ENCODE measurements at places on chromosomes 6 and 20.

DNA sequence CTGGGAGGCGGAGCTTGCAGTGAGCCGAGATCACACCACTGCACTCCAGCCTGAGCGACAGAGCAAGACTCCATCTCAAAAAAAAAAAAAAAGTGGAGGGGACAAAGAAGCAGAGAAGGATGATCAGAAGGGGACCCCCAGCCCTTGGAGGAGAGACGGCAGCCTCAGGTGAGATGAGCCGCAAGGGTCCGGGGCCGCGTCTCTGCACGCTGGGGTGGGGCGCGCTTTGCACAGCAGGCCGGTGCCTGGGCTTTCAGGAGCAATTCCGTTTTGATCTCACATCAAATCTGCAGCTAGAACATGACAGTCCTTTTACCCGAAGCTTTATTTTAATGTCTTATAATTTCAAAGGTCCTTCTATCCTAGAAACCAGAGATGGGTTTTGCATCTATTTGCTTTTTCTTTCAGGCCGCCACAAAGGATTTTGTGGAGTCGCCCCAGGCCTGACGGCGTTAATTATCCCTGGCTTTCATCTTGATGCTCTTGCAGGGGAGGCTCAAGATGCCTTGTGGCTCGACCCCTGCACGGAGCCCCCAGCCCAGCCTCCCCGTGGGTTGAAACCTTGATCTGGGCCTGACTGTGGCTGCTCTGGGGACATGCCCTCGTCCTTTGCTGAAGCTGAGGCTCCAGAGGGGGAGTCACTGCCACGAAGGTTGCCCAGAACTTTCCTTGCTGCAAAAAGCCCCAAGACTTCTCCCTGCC is 17.3 kb downstream of the HRH3 start:
- DNase-seq, result no peak

- no peak for DNase-seq
Observed at GRCh38 chr20:62063315-62063980, 2.2 kb downstream of the TAF4 start.

GRCh38 chr20:62925076-62925419 is 1.3 kb downstream of the DIDO1 start:
- no peak for DNase-seq

DNA sequence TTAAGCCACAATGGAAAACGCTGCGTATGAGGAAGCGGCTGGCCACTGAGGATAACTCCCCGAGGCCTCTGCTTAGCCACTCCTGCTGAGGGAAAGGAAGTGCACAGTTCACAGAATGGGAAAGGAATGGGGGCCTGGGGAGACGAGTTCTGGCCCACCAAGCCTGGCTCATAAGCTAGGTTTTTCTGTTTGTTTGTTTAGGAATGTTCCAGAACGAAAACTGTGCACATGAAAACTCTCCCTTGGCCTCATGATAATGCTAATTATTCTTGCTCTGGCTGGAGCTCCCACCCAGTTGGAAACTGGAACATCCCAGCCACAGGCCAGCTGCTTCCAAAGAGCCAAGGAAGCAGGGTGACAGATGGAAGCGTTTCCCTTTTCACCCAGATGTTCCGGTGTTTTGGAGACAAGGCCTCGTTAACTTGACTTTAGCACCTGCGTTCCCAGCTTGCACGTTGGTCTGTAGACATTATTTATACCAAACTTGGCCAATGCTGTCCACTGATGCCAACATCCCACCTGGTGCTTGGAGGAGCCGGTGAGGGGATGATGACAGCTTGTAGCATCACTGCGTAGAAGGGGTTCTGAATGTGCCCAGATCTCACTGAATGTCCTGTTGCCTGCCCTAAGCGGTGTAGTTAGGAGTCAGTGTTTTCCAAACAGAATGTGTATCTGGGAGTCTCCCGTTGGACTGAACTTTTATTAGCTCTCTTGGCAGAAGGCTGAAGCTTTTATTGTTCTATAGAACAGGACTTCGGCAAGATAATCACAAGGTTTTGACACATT is 34.5 kb downstream of the APCDD1L start:
- peak; percentile 17 for DNase-seq

DNA sequence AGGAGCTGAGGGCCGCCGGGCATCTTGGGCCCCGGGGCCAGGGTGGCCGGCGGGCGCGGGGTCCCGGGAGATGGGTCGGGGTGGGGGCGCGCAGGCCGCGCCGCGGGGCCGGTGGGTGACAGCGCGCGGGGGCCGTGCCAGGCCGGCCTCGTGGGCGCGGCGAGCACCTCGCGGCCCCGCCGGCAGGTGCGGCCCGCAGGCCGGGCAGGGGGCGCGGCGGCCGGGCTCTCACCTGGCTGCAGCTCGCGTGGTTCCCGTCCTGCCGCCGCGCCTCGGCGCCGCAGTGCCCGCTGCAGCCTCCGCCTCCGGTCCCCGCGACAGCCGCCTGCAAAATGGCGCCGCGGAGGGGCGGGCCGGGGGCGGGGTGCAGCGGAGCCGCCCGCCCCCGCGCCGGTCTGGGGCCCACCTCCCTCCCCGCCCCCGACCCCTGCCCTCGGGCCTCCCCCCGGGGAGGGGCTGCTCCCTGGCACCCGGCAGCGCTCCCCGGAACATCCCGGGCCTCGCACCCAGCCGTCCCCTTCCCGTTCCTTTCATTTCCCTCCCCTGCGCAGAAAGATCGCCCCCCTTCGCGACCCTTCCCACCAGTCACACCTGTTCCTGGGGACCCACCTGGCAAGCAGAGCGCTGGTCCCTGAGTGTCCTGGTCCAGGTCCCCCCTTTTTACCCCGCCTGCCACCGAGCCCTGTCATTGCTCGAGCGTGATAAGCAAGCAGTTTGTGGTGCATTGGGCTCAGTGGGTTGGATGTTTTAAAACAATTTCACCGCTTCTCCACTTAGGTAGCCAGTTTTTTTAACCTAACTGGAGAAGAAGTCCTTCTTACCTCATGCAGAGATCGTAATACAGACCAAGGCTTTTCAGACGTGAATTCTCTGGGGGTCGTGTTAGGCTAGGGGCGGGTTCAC is at the start of gene SLC23A2:
Gene SLC23A2 (minus strand): TSS at position 337 of the 903 bp plus-strand sequence. CDS start 68,948 bp downstream, outside the sequence.
- no peak for DNase-seq

DNA sequence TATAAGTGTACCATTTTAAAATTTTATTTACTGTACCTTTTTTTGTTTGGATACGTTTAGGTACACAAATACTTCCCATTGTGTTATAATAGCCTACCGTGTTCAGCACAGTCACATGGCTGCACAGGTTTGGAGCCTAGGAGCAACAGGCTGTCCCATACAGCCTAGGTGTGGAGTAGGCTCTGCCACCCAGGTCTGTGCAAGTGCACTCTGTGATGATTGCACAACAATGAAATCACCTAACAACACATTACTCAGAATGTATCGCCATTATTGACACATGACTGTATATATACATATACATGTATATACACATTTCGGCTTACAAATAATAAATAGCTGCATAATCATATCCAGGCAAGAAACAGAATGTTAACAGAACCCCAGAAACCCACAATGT is 15.4 kb downstream of the SERAC1 start:
- no peak for DNase-seq

GRCh38 chr20:49323622-49324238 is 45.9 kb upstream of the ZNFX1 start:
- peak; percentile 17 for DNase-seq

DNA sequence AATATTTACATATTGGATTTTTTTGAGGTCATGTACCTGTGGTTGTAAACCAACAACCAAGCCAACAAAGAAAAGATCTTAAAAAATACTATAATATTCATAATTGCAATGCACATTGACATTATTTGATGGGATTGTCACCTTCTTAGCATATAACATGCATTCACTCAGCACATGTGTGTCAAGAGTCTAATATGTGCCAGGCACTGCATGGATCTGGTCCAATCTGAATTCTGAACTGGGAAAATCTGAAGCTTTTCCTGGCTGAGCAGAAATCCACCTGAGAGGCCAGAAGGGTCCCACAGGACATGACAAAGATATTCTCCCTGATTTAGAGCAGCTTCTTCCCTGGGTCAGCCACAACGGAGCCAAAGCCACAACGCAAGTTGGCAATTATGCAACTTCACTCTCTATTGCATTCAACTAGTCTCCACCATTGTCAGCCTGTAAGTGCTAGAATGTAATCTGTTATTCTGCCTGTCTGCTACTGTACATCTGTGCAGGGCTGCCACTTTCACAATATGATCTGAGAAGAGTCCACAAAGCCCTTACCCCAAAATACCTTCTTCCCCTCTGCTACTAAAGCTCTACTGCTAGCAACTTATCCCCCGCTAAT is 17.0 kb upstream of the DDO start:
- no peak for DNase-seq

GRCh38 chr6:26088344-26088743 is 1.1 kb downstream of the HFE start:
- no peak for DNase-seq

- DNase-seq, result no peak
Observed at GRCh38 chr6:14732844-14733757, 512.8 kb upstream of the JARID2 start.

DNA sequence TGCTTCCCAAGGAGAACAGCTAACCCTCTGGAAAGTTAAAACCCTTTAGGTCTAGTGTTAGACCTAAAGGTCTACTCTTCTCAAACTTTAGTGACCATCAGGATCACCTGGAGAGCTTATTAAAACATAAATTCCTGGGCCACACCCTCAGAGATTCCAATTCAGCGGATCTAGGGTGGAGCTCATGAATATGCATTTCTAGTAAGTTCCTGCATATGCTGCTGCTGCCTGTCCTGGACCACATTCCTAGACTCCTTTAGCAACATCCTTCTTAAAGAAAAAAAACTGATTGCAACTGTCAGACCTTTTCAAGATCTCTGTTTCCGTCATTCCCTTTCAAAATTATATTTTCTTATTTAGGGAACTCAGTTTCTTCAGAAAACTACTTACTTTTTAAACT is 31.2 kb downstream of the SNAP25 start:
- no peak for DNase-seq

- DNase-seq, result no peak
Observed at GRCh38 chr20:17017232-17017631, 209.6 kb upstream of the PCSK2 start.

DNA sequence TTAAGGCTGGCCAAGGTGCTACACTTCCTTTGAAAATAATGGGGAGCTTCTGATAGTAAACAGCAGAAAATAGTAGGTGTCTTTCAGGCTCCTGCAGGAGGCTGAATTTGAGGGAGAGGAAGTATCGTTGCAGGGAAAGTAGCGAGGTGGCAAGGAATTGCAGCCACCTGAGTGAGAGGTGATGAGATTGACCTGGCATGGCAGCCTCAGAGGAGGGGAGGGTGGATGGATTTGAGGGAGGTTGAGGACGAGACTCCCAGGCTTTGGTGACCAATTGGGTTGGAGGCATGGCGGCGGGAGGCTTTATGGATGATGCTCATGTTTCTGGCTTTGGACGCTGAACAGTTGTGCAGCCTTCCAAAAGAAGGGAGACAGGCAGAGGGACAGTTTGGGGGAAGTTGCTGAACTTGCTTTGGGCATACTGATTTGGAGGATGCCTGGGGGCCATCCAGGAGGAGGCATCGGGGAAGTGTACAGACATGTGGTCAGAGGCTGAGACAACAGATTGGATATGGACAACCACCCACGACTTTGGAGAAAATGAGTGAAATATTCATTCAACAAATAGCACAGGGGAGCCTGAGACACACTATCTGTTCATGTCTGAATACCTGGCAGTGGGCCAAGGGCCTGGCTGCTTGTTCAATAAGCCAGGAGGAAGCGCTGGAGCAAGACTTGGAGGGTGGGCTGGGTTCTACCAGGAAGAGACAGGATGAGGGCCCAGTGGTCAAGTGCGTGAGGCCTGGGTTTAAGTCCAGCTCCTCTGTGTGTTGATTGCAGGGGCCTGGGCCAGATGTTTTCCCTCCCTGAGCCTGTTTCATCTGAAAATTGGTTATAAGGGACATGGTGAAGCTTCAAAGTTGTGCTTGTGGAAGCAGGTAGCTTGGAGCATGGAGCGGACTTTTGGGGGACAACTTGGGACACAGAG is 113.2 kb downstream of the CEBPB start:
- DNase-seq, result peak; percentile 90

- DNase-seq, result no peak
Observed at GRCh38 chr6:26552640-26553188, 14.5 kb downstream of the HMGN4 start.

- no peak for DNase-seq
Observed at GRCh38 chr6:24879351-24879750, 56.4 kb downstream of the RIPOR2 start.

GRCh38 chr6:124002377-124003081 is 198.9 kb downstream of the NKAIN2 start:
- DNase-seq, result no peak

DNA sequence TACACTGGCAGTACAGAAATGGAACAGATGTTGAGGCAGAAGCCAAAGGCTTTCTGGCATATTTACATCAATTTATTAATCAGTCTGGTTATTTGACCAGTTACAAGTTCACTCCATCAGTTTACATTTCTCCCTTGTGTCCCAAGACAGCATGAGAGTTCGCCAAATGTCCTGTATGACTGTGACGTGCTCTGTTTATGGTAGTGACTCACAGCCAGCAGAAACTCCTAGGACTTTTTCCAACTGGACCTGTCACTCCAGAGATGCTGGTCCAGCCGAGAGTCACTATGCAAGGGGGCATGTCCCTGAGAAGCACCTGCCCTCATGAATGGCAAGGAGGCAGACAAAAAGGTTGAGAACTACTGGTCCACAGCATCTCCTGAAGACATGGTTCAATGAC is 160.0 kb downstream of the LRFN2 start:
- DNase-seq, result no peak

DNA sequence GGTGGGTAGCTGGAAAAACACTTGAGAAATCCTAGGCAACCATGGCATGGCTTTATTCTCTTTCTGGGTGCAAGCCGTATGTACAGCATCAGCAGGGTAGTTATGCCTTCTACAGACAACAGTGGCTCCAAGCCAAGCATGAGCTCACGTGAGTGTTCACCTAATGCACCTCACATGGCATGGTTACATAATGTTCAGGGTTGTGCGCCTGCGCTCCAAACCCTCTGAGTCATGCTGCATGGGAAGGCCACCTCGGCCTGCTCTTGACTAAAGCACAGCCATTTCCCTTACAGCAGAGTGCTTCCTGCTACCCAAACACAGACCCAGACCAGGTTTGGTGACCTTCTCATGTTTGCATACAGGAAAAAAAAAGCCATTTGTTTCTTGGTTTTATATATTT is 96.2 kb downstream of the VIP start:
- no peak for DNase-seq

DNA sequence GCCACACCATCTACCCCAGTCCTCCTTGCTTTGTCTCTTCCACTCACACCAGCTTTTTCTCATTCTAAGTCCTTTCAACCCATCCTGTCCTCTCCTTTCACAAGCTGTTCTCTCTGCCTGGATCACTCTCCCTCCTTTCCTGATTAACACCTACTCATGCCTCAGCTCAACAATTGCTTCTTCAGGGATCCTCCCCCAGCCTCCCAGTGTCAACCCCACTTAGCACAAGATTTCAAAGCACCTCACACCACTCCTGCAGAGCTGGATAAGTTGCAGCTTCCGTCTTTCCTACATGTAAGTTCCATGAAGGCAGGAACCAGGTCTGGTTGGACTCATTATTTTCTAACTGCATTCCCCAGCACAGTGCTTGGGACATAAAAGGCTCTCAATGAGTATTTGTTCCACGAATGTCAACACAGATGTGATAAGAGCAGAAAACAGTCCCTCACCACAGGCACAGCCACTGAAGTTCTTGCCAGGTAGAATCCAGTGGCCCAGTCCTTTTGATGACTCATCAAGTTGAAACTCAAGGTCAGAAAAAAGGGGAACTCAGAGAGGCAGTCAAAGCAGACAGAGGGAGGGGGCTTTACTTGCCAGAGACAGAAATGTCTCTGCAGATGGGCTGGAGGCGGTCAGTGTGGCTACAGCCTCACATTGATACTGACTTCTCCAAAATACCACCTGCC is 193.4 kb upstream of the PRDM1 start:
- no peak for DNase-seq

- no peak for DNase-seq
Observed at GRCh38 chr20:3242172-3242692, 3.2 kb upstream of the SLC4A11 start.

GRCh38 chr6:15690510-15690909 is 27.7 kb upstream of the DTNBP1 start:
- DNase-seq, result peak; percentile 14

Measured in NCI-H446 (cell line).